ENCODE measurements at places on chromosomes 5 and 9. TPM values are rescaled to one million over a fixed set of nuclear protein-coding genes. Genes with fewer than 3 reads are reported as not detected.

C9orf153 gene
- 0.42 TPM for total RNA-seq

OTP gene
- total RNA-seq, result not detected

DNA sequence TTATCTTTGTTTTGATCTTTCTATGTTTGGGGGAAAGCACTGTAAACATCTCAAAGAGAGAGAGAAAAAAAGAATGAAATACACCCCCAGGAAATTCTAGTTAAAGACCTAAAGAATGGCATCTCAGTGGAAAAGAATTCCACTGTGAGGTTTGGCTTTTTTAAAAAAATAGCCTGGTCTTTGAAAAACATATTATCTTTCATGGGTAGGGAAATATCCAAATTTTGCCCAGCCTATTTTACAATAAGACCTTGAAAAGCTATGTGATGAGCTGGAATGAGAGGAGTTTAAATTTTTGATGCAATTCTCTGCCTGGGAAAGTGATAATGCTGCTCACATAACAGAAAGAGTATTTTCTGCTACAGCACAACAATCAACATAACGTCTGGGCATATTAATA, 348.1 kb upstream of the WWC1 start:
- DNase-seq, result no peak

GRCh38 chr5:107476783-107477182, 194.0 kb downstream of the EFNA5 start:
- DNase-seq, result no peak

DNA sequence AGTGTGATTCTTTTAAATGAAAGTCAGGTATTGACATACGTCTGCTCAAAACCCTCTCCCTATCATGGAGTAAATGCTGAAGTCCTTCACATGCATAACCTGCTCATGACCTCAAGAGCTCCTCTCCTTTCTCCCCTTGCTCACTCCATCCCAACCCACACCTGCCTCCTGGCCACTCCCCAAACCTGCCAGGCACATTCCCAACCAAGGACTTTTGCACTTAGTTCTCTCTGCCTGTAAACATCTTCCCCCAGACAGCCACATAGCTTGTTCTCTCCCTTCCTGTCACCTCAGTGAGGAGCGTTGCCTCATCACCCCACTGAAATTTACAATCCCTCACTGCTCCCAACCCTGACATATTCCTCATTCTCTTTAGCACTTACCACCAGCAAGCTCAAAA, 8.7 kb downstream of the SETD9 start:
- no peak for DNase-seq

All from left ventricle myocardium superior (tissue), 1 donor.